Pons (tissue), 1 donor: ENCODE measurements at places on chromosomes 1 and 21.

DNA sequence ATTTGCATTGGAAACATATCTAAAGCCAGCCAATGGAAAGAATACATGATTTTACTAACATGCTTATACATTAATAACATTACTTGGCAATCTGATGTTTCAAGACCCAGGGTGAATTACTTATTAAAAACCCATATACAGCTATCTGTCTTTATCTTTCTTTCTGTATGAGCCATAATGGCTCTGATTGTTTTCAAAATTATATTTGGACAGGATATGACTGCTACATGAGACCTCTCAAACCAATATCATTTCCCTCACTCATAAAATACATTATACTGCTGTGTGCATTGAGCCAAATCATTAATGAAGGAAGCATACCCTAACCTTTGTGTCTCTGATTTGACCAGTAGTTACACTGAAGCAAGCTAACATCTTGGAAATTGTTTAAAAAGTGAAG is 205.9 kb upstream of the DPYD start:
- no peak for DNase-seq

- peak; percentile 35 for DNase-seq
Observed at GRCh38 chr1:155086128-155086741, 7.6 kb downstream of the EFNA3 start.

- DNase-seq = no peak
Observed at GRCh38 chr1:93713341-93713740, 31.7 kb upstream of the BCAR3 start.

DNA sequence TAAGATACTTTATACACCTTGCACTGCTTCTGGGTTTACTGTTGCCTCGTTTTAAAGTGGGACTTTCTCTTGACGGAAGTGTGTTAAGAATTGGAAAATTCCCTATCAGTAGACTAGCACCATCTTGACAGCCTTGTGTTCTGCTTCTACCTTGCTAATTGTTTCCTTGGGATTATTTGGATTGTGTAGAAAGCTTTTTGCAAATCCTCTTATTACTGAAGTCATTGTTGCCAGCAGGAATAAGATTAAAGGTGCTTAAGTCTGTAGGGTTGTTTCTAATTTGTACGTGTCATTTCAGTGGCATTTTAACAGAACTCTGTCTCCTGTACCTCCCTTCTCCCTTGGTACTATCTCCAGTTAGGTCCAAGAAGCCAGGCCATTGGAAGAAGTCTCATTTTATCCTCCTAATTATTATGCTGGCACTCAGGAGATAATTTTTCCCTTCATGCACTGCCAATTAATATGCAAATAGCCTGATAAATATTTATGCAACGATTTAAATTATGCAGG is 107.7 kb downstream of the POU2F1 start:
- DNase-seq = no peak

DNA sequence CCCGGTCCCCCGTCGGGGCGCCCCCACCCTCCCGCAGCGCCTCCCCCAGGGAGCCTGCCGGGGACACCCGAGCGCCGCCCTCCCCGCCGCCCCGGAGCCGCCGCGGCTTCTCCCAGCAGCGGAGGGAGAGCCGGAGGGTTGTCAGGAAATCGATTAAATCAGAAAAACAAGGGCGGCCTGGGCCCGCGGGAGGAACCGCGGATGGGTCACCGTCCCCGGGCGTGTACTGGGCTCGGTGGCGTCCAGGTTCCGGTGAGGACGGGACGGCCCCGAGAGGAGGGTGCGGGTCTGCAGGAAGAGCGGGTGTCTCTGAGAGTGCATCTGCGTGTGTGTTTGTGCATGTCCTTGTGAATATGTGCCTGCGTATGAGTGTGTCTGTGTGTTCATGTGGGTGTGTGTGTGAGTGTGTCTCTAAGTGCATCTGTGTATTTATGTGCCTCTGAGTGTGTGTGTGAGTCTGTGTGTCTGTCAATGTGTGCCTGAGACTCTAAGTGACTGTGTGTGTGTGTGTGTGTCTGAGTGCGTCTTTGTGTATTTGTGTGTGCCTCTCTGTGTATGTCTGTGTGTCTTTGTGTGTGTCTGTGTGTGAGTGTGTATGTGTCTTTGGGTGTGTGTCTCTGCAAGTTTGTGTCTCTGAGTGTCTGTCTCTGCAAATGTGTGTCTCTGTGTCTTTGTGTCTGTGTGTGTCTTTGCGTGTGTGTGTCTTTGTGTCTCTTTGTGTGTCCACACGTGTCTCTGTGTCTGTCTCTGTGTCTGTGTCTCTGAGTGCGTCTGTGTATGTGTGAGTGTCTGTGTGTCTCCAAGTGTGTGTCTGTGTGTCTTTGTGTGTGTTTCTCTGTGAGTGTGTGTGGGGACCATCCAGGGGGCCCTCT is 1.1 kb downstream of the SPSB1 start:
- DNase-seq = no peak

GRCh38 chr1:64715186-64715585 is 29.7 kb upstream of the RAVER2 start:
- no peak for DNase-seq
